ENCODE measurements at places on chromosomes 2 and 18.

- DNase-seq: peak; percentile 28
Observed at GRCh38 chr2:84486441-84487115, 27.5 kb upstream of the SUCLG1 start.

- no peak for DNase-seq
Observed at GRCh38 chr2:42256505-42256904, 87.4 kb downstream of the EML4 start.

GRCh38 chr2:56229397-56230060 lies 45.7 kb downstream of the CCDC85A start:
- DNase-seq: no peak

GRCh38 chr2:140585016-140585415 lies 1545.8 kb downstream of the LRP1B start:
- no peak for DNase-seq

DNA sequence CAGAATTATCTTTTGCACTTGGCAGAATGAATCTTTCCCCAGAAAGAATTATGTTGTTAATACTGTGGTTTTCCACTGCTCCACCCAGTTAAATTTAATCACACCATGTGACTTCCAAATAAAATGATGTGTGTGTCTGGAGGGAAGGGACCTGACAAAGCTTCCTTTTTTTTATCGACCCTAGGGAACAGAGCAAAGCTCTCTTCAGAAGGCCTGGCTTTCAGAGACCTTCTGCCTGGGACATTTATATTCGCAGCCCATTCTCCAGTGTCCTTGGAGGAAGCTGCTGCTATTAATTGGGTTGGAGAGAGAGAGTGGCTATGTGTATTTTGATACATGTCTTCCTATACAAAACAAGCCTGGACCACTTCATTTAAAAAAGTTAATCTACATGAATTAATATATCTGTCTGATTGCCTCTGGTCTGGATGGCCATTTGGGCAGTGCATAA lies 233.7 kb downstream of the PRKCE start:
- DNase-seq: no peak

DNA sequence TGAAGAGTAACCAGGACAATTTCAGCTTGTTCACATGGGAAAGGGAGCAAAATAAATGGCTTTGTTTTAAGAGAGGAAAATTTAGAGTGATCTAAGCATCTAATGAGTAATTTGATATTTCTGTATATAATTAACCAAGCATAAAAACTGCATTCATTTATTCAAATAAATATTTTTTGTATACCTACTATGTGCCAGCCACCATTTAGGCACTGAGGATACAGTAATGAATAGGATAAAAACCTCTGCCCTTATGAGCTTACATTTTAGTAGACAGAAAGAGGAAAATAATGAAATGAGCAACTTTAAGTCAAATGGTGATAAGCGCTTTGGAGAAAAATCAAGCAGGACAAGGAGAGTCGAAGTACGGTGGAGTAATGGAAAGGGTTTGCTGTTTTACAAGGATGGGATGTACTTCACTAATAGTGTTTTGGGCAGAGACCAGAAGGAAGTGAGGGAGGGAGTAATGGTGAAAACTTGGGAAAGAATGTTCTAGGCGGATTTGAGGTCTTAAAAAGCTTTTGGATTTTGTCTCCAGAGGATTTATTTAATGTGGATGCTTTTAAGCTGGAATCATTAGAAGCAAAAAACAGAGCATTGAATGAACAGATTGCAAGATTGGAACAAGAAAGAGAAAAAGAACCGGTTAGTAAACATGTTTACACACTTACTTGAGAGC lies 17.4 kb downstream of the NDC80 start:
- no peak for DNase-seq

DNA sequence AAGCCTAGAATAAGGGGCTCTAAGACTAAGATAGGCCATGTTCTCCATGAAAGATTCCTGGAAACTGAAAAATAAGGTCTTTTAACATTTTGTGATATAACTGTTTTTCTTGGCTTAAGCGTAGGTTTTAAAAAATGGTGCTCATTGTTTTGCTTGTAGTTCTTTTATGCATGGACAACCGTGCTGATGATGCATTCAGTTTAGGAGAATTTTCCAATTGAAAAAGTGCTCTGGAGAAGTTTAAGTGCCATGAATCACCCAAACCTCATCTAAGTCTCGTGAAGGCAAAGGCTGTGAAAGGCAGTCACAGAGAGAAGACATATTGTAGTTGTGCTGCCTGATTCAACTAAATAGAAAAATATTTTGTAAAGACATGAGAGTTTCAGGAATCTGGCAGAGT lies 111.8 kb upstream of the GAREM1 start:
- DNase-seq: no peak

- DNase-seq: no peak
Observed at GRCh38 chr2:172680436-172681068, 55.1 kb upstream of the RAPGEF4 start.

DNA sequence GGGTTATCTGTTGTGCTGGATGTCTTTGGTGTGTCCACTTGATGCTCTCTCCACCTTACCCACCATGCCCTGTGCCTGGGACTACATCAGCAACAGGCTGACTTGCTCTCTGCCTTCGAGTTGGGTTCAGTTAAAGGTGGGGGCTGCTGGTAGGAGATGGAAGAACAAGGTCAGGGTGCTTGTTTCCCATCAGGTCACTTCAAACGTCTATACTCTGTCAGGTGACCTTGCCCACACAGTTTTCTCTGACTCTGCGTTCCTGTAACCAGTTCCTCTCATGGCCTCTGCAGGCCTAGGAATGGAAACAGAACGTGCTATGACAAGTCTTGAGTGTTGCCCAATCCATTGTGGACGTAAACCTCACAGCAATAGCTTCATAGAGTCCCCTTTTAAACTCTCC lies 38.4 kb upstream of the PAPOLG start:
- no peak for DNase-seq

- DNase-seq: no peak
Observed at GRCh38 chr2:187213798-187214197, 234.3 kb downstream of the CALCRL start.

GRCh38 chr2:219676586-219676985 lies 49.2 kb downstream of the SLC4A3 start:
- DNase-seq: no peak

DNA sequence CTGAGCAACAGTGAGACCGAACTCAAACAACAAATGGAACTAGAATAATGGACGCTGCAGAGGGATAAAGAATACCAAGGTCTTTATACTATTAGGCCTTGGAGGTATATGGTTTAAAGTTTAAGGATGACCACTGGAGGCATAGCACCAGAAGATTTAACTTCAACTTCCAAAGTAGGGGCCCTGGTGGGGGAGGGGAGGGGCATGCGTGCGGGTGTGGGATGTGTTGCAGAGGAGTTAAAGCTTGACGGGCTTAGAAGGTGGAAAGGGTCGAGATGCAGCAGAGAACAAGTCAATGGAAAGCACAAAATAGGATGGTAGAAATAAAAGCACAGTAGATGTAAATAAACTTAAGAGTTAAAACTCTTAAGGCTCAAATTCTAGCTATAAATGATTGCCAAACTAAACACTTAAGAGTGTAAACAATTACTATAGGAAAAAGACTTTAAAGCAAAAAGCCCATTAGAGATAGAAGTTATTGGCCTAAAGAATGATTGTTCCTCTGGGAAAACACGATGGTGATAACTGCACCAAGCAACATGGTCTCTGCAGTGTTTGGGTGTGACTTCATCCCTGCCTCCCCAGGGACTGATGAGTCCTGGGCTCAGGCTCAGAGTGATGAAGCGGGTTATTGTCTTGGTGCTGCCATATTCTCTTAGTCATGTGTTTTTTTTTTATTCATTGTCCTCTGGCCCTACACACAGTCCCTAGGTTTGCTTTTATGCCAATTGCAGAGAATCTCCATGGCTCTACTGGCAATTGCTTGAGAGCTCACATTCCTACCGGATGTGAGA lies 13.0 kb downstream of the RRM2 start:
- no peak for DNase-seq

DNA sequence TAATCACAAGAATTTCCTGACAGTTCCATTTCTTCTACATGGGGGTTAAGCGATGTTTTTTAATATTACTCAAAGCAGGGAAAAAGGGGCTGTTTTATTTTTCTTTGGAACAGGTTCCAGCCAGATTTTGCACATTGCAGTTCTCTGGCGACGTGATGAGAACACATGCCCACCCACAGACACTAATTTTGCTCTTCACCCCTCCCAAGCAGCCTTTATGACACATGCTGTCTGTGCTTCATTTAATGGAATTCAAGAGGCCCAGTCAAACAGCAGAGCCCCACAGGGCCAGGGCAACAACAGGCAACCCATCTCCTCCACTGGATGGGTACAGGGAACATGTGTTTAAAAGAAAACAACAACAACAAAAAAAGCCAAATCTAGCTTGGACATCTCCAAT lies 70.8 kb downstream of the SPRED2 start:
- no peak for DNase-seq

DNA sequence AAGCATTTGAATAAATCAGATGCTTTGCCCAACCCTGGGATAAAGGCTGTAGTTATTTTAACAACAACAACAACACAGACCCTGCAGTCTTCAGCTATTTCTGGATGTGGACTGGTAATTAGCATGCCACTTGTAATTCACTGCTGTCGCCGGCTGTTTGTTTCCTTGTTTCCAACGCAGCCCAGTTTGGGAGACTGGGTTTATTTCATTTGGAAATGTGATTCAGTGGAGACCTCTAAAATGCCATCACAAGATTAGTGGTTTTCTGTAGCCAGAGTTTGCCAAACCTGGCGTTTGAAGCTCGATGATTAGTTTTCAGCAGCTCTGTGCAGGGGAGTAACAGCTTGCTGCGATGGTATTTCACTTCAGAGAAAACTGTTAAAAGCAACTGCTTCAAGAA lies 83.5 kb downstream of the LDLRAD4 start:
- no peak for DNase-seq

DNA sequence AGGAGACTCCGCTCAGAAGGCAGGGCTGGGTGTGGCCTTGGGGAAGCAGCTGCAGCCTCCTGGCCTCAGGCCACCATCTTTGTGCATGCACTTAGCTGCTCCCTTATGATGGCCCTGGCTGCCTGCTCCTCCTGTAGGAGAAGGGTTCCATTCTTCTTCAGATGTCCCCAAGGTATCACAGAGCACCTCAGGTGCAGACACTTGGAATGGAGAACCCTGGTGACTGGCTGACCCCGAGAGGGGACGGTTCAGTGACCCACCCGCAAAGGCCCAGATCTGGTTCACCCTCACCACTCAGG lies 9.6 kb downstream of the GPAT2 start:
- no peak for DNase-seq

GRCh38 chr2:10252224-10252623 lies 50.5 kb upstream of the HPCAL1 start:
- DNase-seq: no peak

GRCh38 chr2:230668184-230668938 lies 44.3 kb upstream of the CAB39 start:
- no peak for DNase-seq

DNA sequence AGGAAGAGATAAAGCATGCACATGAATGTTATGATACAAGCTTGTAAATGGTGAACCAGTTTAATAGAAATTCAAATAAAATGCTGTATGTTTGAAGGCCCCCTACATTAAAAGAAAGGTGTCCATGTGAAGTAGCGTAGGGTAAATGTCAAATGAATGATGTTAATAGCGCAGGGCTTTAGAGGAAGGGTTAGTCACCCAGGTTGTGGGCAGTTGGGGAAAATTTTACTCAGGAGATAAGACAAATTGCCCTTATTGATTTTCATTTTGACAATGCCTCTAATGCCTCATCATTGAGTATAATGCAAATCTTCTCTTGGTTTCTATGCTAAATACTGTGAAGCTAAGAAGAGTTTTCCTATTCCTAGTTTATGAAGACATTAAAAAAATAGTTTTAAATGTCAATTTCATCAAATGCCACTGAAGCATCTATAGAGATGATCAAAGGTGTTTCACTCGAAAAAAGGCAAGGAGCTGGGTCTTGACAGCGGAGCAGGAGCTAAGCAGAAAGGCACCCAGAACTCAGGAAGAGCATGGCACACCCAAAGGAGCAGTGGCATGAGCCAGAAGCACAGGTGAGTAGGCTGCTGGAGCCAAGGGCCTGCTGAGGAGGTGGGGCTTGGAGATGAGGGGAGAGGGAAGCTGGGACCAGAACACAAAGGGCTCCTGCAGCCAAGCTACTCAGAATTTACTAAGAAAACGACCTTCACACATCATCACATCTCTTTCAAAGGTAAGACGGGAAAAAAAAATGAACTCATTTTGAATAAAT lies 129.3 kb upstream of the ACKR3 start:
- DNase-seq: no peak

GRCh38 chr2:16633621-16634430 lies 31.8 kb downstream of the CYRIA start:
- DNase-seq: no peak

GRCh38 chr2:86562485-86562921 lies 740 bp downstream of the CHMP3 start:
- no peak for DNase-seq

Data from NCI-H1092 (cell line).